ENCODE measurements at places on chromosomes 1 and 21. TPM values are rescaled to one million over a fixed set of nuclear protein-coding genes. Genes with fewer than 3 reads are reported as not detected.

CA6 gene
- not detected for total RNA-seq

CELA3B gene
- total RNA-seq: not detected

CCDC185 gene
- total RNA-seq: not detected

ARF1 gene
- 664 TPM for total RNA-seq

CRNN gene
- not detected for total RNA-seq

CNR2 gene
- not detected for total RNA-seq

SELP gene
- total RNA-seq: not detected

CCDC17 gene
- total RNA-seq: 0.86 TPM

CFHR4 gene
- not detected for total RNA-seq

LIX1L gene
- 34.0 TPM for total RNA-seq

SFN gene
- total RNA-seq: 0.29 TPM

ASCL5 gene
- total RNA-seq: not detected

TCHHL1 gene
- total RNA-seq: not detected

METTL13 gene
- total RNA-seq: 27.8 TPM

VWA5B1 gene
- total RNA-seq: not detected

SH3D21 gene
- total RNA-seq: 2.1 TPM
